ENCODE measurements at places on chromosomes 1 and 21.

DNA sequence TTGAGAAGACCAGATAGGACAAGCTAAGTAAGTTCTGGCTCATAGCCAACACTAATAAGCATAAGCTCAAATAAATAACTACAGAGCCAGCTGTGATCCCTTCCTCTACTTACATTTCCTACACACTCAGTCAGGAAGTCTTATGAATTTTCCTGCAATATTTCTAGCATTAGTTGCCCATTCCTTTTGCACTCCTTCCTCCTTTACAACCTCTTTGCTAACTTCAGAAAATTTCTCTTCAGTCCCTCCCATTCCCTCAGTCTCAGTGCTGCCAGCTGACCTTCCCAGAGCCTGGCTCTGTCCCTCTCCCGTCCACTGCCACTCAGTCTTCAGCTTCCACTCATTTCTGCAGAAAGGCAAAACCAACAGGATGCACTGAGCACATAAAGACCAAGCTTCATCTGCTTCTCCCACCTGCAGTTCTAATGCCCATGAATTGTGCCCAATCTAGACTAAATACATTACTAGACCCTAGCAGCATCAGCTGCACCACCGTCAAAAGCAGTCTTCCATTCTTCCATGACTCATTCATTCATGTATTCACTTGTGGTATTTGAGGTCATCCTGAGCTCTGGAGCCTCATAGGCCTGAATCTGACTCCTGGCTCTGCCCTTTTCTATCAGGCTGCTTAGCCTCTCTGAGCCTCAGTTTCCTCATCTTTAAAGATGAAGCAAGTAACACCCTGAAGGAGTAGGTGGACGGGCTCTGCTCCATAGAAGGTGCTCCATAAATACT, 54.6 kb upstream of the SIPA1L2 start:
- DNase-seq = peak; percentile 59

DNA sequence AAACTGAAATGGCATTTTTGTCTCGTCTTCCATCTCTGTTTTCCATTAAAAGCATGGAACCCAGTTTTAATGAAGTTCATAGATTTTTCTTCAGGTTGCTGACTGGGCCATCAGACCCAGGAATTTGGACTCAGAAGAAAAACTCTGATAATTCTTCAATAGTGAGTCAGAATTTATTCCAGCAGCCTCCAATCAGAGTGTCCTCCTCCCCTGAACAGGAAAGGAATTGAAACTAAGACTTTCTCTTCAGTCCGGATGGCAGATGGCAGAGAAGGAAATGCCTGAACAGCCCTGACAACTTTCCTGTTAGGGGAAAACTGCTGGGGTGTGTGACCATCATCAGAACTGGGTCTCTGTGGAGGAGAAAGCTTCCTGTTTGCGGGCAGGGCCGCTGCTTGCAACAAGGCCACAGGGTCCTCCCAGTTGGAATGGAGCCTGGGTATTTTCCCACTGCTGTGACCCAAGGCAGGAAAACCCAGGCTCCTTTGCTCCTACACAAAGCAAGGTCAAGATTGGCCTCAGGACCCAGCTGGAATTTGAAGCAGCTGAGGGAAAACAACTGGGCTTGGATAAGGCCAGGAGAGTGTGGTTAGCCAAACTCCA, 20.7 kb downstream of the CD34 start:
- peak; percentile 88 for DNase-seq

DNA sequence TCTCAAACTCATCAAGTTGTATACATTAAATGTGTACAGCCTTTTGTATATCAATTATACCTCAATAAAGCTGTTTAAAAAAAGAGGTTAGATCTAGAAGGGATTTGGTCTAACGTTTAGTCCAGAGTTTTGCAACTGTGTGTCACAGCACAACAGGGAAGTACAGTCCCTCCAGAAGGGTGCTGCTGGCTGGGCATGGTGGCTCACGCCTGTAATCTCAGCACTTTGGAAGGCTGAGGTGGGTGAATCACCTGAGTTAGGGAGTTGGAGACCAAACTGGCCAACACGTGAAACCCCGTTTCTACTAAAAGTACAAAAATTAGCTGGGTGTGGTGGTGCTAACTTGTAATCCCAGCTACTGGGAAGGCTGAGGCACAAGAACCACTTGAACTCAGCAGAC, 78.3 kb upstream of the HAO2 start:
- DNase-seq = no peak

DNA sequence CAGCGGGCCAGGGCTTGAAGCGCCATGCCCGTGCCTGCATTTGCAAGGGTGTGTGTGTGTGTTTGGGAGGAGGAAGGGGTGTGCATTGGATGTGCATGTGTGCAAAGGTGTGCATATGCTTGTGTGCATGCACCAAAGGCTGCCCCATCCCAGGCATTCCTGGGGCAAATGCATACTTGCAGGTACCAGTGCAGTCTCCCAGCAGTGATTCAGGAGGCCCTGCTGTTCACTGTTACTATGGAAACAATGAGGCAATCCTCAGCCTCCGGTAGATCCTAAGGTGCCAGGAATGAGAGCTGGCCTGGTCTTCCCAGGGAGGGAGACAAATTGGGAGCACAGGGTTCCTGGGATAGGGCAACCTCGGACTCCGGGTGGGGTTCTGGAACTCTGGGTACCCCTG, 7.5 kb upstream of the FNDC5 start:
- peak; percentile 57 for DNase-seq

DNA sequence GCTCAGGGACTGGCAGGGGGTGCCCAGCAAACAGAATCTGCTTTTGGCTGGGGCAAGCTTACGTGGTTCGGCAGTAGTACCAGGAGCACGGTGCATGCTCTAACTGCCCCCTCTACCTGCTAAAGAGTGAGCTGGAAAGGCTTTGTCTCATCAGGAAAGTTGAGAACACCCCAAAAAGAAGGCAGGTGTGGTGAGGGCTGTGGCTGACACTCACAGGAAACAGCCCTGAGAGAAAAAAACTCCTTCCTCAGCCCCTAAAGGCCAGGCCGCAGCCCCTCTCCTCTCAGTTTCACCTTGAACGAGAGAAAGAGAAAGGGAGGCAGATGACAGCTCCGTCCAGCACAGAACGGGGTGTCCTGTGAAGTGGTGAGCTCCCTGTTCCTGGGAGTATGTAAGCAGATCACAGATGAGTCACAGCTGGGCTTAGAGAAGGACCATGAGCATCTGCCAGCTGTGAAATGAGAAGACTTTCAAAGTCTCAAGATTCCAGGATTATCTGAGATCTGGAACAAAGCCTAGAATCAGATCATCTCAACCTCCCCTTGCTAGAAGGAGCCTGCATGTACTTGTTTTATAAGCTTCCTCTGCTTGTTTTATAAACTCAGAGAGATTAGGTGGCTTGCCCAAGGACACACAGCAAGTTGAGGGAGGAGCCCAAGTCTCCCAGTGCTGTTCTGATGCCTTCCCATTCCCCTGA, 13.4 kb downstream of the LAPTM5 start:
- DNase-seq = no peak

DNA sequence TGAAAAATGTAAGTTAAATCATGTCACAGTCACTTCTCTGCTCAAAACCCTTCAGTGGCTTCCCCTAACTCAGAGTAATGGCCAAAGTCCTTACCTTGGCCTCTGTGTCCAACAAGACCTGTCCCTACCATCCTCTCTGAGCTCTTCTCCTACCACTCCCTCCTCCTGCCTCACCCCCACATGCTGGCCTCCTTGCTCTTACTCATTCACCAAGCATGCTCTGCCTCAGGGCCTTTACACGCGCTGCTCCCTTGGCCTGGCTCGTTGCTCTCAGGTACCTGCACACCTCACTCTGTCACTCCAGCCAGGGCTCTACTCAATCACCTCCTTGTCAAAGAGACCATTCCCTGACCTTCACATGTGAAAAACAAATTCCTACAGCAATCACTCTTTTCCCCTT, 54.2 kb downstream of the SEC16B start:
- peak; percentile 49 for DNase-seq

GRCh38 chr1:31069392-31069791, 3.9 kb upstream of the PUM1 start:
- no peak for DNase-seq

DNA sequence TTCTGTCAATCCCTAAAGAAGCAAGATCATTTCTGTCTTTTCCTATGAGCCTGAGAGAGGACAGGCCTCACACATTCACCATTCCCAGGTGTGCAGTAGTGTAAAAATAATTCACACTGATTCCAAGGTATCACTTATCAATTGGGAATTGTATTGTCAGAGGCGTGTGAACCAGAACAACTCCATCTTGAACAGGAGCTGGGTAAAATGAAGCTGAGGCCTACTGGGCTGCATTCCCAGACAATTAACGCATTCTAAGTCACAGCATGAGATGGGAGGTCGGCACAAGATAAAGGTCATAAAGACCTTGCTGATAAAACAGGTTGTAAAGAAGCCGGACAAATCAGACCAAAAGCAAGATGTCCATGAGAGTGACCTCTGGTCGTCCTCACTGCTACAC, 239.2 kb downstream of the SMYD3 start:
- no peak for DNase-seq

DNA sequence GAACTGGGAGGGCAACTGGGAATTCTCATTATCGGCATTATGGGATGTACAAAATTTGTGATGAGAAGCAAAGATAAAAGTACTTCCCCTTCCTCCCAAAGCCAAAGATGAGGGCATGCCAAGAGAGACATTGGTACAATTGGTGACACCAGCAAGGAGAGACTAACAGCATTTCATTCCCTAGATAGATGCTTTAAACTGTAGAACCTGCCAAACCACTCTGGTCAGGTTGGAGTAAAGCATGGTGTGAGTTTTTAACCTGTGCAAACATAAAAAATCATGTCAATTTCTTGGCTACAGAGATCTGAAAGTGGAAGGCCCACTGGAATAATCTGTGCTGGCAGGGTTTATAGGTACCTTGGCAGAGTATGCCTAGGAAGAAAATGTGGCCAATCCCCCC, 19.4 kb downstream of the CTXND2 start:
- DNase-seq = no peak

- no peak for DNase-seq
Observed at GRCh38 chr1:117301901-117302300, 65.3 kb upstream of the MAN1A2 start.

DNA sequence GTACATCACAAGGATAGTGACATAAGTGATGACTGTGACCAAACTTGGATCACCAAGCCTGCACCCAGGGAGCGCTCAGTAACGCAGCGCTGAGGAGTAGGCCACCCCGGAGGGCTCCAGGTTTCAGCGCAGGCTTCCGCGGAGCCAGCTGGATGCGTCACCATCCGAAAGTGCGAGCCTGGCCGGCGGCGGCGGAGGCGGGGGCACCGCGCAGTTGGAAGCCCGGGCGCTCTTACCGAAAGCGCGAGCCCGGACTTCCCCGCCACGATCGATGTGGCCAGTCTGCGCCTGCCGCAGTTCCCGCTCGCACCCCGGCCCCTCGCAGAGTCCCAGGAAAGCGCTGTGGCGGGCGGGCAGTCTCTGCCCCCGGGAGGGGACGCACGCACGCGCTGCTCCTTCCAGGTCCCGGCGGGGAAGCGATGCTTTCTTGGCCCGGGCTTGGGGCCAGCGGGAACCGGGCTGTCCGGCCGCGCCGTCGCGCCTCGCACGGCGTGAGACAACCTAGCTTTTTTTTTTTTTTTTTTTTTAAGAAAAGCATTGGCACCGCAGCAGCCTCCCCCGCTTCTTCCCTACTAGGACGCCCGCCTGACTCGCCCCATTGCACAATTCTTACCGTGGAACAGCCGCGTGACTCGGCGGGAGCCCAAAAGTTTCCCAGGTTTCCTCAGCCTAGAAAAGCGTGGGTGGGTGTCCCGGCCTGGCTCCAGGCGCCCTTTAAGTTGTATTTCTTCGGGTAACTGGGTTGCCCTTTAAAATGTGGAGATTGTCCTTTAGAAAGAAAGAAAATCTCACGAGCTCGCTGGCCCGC, 36.4 kb upstream of the JAK1 start:
- peak; percentile 81 for DNase-seq

DNA sequence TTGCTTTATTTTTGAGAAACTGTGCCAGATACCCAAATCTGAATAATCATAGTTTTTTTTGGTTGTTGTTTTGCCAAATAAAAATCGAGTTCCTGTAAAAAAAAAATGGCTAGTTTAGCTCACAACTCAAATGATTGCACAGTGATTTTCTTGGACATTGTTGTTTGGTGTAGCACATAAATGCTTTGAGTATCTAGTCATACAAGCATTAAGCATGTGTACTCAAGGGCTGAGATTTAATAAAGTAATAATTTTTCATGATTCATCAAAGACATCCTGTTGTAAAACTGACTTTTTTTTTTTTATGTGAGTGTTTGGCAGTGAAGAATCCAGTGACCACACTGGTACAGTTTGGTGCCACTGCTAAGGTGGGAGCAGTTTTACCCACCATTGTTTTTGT, 18.8 kb downstream of the ITSN1 start:
- DNase-seq = no peak

DNA sequence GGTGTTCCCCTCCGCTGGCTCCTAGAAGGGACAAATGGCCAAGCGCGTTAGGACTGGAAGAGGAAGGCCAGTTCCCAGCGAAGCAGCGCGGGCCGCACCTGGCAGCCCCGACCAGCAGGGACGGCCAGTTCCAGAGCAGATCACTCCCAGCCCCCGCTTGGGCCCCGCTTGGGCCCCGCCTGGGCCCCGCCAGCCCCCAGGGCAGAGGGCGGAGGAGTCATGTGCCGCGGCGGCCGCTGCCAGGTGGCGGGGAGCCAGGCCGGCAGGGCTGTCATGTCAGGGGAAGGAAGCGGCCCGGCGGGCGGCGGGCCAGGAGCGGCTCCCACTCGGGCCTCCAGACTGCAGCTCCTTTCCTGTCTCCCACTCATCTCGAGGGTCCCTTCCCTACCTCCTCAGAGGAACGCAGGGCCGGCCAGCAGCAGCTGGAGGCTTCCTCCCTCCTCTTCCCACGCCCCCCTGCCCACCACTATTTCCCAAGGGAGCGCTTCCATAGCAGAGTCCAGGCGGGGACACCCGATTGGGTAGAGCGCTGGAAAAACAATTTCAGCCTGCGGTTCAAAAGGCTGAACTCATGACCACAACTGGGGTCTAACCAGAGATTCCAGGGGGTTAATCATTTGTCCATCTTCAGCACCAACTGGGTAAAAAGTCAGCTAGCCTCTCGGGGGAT, 16.5 kb downstream of the ZNF697 start:
- DNase-seq = peak; percentile 87

DNA sequence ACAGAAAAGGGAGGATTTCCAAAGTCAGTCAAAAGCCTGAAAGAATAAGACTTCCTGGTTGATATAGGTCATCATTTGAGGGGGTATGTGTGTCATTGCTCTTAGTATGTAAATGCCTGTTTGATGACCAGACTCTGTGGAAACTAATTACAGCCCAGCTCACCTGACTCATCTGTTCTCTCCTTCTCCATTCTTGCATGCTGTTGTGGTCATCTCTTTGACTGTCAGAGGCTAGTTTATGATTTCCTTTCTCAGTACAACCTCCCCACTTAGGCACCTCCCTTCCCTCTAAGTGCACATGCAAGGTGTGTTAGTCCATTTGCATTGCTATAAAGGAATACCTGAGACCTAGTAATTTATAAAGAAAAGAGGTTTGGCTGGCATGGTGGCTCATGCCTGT, 2.4 kb upstream of the C1orf116 start:
- DNase-seq = peak; percentile 99

DNA sequence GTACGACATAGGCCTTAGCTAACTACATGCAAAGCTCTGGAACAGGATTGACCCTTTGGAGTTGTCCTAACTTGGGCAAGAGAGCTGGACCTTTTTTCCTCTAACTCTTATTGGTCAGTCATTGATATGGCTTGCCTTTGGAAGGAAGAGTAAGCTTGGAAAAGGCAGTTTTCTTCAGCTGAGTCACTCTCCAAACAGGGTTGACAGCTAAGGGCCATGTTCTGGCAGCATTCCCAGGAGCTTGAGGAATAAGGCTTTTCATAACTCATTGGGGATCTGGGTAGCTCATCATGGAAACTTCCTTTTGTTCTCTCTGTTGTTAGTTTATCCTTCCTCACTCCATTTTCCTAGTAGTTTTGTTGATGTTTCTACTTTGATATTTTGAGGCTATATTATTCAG, 14.5 kb upstream of the ERRFI1 start:
- DNase-seq = peak; percentile 95

GRCh38 chr1:202085682-202086373, 36.9 kb upstream of the GPR37L1 start:
- no peak for DNase-seq

Measured in kidney tubule cell (primary cell).